Stimulated activated CD4-positive, alpha-beta T cell treated with anti-CD3 and anti-CD28 coated beads, Interleukin-15, amount 100 ng/mL, for 48 hours (primary cell): ENCODE measurements at places on chromosomes 3 and 15.

- no peak for DNase-seq
These were observed 150.2 kb downstream of the ATP10A start for GRCh38 chr15:25712961-25713355.

DNA sequence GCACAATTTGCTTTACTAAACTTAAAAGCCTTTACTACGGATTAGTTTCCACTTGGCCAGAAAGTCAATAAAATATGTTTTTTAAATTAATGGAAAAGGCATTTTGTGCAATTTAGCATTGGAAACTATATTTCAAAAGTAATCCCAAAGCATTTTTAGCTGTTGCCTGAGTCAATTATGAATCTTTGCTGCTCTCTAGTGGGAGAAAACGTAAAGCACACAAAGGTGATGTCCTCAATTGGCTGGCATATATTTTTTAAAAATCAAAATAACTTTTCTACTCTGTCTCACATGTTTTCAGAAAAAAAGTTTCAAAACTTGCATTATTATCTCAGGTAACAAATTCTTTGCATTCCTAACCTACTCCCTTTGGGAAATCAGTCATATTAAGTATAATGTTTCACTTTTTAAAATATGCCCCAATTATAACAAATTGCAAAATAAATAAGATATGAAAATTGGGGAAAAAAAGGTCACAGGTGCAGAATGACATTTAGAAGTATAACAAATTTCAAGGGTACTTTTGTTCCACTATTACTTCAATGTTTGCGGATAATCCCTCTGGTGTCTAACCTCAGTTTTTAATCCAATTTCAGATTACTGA lies 47.2 kb upstream of the TEX55 start:
- no peak for DNase-seq

- DNase-seq = no peak
These were observed 122.4 kb downstream of the FOXP1 start for GRCh38 chr3:71461114-71461513.

DNA sequence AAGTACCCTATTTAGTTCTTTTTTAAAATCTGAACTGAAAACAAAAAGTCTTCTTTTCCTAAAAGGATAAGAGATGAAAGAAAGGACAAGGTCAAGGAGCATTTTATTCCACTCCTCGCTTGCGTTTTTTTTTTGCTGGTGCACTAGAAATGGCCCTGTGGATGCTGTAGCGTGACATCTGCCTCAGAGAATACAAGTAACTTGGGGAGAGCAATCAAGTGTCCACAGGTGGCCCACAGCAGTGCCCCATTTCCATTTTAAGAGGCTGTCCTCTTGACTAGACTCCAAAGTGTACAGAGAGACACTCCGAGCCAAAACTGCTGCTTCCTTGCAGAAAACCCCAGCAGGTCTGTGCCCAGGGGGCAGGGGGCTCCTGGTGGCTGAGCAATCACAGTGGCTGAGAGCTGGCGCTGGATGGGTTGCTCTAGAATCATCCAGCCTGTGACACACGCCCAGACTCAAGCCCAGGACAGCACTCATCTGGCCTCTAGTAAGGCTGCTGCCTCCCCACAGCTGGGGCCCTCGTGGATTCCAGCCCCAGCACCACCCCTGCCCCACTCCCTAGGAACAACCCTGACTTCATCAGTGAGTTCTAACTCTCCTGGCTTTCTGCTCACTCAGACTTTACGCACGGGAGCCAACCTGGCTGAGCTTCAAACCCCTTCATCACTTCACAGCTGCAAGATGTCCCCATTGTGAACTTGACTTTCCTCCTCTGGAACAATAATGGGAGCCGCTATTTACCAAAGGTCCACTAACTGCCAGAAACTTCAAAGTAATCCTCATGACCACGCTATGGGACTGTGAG lies 71.1 kb upstream of the SPATA12 start:
- no peak for DNase-seq

GRCh38 chr3:154430014-154430413 lies at the start of gene GPR149:
TSS of gene GPR149 (minus strand) at chr3:154430190. CDS start at chr3:154429615, 575 bp downstream.
- DNase-seq = no peak

- no peak for DNase-seq
These were observed 8.1 kb downstream of the FAM131A start for GRCh38 chr3:184345317-184346144.

- DNase-seq = no peak
These were observed 27.7 kb downstream of the PLD1 start for GRCh38 chr3:171782617-171783016.

GRCh38 chr15:34023907-34024306 lies 15.1 kb downstream of the AVEN start:
- DNase-seq = no peak

GRCh38 chr3:173109143-173109542 lies 31.9 kb downstream of the SPATA16 start:
- no peak for DNase-seq

GRCh38 chr3:113828600-113828999 lies 10.0 kb upstream of the GRAMD1C start:
- no peak for DNase-seq

DNA sequence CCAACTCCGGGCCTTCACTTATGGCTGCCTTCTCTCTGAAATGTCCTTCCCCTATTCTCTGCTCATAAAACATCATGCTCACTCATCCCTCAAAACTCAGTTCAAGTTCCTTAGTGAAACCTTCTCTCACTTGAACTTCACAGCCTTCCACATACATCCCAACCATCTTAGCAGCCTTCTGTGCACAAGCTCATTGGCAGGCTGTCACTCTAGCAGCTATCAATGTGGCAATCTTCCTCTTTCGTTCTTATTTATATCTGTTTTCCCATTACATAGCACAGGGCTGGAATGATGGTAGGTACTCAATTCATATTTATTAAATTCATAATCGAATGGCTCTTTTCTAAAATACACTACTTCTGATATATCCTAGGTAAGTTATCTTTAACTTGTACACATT lies 66.4 kb upstream of the MCTP2 start:
- DNase-seq = no peak

DNA sequence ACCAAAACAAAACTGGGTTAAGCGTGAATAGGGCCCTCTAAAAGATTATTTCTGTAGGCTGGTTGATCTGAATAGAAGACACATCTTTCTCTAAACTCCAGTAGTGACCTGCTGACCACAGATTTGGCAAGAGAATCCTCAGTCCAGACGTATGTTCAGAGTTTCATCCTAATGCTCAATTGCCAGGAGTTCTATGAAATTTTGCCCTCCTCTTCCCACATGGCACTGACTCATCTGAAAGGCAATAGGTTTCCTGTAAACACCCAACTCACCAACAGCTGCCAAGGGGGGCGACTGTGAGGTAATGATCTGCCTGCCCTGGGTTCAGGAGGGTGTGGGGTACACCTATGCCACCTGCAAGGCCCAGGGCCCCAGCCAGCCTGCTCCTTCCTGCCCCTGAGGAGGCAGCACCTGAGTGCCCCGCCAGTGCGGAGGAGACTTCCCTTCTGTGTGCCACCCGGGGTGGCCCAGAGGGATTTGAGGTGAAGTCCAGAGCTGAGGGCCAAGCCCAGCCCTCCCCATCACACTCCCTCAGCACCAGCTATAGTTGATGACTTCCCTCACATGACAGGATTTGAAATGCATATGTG lies 8.4 kb upstream of the PLA2G4D start:
- no peak for DNase-seq

DNA sequence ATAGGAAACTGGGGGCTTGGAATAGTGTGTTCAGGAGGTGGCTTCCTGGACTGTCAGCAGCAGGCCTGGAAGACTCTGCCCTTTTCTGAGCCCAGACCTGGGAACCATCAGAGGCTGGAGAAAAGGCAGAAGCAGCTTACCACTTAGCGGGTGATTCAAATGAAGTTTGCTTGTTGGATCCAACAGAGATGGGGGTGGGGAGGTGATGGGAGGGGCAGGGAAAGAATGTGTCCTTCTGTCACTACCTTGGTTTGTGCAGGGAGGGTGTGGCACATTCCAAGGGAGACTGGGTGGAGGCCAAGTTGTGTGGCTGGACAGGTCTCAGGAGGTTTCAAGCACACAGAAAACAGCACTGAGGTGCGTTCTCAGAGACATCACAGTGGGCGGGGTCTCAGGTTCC lies 58.8 kb downstream of the TRAK1 start:
- no peak for DNase-seq

DNA sequence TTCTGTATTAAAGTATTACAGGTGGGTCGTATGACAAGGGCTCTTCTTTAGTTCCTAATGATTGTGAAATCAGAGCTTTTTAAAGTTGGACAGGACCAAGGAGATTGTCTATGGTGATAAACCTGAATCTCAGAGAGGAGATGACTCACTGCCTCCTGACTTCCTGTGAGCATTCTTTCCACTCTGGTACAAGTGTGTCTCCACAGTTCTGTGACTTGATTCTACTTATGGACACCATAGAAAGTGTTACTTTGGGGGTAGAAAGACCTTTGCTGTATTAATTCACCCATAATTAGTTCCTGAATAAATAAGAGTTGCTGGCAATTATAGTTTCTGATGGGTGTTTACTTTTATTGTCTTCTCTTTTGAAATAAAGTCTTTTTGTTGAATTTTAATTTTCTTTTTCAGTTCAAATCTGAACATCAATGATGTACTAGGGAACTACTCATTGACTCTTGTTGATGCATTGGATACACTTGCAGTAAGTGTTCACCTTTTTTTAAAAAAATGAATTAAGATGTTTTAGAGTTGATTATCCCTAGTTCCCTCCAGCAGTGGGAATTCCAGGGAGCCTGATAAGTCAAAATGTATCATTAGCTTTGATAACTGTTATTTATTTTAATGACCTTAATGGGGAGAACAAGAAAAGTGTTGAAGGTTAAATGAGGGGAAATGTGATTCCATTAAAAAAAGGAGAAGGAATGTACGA lies 7.4 kb downstream of the EDEM1 start:
- no peak for DNase-seq

DNA sequence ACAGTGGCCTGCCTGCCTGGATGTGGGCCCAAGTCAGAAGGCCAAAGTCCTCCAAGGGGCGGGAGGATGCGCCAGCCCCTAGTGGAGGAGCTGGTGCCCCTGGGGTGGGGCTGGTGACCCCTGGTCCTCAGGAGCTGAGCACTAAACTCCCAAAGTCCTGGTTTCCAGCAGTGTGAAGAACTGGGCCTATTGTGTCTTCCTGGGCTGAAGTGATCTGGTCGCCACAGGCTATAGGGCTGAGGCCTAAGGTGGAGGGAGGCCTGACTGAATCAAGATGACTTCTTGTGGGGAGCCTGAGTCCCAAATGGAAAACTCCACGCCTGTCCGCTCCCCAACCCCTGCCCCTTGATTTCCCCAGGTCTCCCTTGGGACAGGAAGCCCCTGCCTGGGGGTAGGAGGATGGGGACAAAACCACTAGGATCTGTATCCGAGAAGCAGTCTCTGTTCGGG lies 753 bp upstream of the FES start:
- no peak for DNase-seq

GRCh38 chr3:73796382-73796781 lies 171.6 kb upstream of the PDZRN3 start:
- DNase-seq = no peak

DNA sequence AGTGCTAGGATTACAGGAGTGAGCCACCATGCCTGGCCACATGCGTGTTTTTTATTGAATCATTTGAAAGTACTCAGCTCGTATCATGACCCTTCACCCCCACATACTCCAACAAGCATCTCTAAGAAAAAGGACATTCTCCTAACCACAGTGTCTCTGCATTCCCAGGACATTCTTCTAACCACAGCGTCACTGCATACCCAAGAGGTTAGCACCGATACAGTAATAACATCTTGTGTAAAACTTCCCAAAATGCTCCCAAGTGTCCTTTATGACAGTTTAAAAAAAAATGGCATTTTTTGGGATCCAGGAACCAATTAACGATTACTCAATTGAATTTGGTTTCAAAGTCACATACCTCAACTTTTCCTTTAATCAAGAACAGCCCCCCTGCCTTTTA lies 39.6 kb downstream of the FLNB start:
- no peak for DNase-seq

DNA sequence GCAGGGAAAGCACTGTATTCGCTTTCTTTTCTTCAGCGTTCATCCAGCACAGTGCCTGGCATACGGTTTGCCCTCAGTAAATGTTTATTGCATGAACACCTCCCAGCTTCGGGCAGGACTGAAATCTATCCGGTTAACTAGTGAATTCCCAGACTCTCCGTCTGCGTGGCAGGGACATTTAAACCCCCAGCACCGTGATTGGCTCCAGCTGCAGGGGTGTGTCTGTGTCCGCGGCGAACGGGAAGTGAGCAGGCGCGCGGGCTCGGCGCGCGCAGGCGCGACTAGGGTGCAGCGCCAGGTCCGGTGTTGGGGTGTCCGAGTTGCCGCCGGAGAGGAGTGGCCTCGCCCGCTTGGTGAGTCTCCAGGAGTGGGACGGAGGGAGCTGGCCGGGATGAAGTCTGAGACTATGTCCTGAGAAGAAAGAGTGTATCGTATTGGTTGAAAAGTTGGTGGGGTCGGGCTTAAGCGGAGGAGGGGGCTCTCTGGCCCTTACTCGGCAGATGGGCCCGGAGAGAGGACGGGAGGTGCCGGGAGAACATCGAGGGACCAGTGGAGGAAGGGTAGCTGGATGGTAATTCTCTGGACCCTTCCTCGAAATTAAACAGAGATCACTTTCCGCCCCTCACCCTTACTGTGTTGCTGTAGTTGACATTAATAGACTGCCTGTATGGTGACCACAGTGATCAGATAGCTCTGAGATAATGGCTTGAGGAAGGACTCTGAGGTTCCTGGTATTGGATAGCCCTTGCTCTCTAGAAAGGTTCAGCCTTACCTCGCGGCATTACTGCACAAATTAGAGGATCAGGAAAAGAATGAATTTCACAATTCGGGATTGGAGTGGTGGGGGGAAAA lies at the start of gene SNAP23:
SNAP23 (plus strand) TSS at position 274 of the 852 bp plus-strand sequence. CDS start 16,213 bp downstream, outside the sequence.
- peak; percentile 57 for DNase-seq

- DNase-seq = no peak
These were observed 39.1 kb downstream of the COL6A5 start for GRCh38 chr3:130384476-130385025.

- DNase-seq = no peak
These were observed 11.1 kb downstream of the ZBTB38 start for GRCh38 chr3:141379250-141379966.

GRCh38 chr3:27939940-27940339 lies 217.8 kb upstream of the EOMES start:
- DNase-seq = no peak

DNA sequence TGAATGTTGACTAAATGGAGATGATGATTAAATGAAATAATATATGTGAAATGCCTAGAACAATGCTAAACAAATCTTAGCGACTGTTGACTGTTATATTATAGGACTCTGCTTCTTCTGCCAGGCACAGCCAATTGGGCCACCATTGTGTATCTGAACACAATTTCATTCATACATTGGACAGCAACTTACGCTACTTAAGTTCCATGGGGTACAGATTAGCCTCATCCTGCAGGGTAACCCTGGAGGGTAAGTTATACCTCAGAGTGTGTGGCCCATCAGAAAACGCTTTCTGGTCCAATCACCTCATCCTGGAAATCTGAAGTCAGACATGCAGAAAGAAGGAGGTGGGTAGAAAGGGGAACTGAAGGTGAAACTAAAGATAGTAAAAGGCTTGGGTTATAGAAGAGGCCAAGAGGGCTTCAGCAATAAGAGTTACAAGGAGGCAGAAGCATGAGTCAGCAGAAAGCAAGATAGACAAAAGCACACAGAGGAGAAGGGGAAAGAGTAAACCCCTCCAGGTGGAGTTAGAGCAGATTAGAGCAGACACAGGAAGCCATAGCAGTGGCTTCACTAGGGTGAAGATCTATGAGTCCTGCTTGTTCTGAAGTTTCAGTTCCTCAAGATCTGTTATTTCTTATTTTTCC lies 119.3 kb upstream of the SLC24A5 start:
- DNase-seq = no peak

GRCh38 chr15:68612979-68613740 lies 34.4 kb downstream of the CORO2B start:
- no peak for DNase-seq
